Suprapubic skin (tissue), 4 donors: ENCODE measurements at places on chromosomes 1 and 21.

GRCh38 chr1:36536727-36537126, 54.0 kb upstream of the CSF3R start:
- H3K4me1 ChIP-seq: no peaks in the 10 kb centered on the region
- H3K36me3 ChIP-seq: no peaks in the 10 kb centered on the region
- no peak for DNase-seq
- no peak overlapping the region for H3K27ac ChIP-seq
- H3K4me3 ChIP-seq: no peak overlapping the region

GRCh38 chr1:11740258-11741192, 4.6 kb downstream of the AGTRAP start:
- H3K27me3 ChIP-seq: no peaks in the 10 kb centered on the region
- no peak for DNase-seq

DNA sequence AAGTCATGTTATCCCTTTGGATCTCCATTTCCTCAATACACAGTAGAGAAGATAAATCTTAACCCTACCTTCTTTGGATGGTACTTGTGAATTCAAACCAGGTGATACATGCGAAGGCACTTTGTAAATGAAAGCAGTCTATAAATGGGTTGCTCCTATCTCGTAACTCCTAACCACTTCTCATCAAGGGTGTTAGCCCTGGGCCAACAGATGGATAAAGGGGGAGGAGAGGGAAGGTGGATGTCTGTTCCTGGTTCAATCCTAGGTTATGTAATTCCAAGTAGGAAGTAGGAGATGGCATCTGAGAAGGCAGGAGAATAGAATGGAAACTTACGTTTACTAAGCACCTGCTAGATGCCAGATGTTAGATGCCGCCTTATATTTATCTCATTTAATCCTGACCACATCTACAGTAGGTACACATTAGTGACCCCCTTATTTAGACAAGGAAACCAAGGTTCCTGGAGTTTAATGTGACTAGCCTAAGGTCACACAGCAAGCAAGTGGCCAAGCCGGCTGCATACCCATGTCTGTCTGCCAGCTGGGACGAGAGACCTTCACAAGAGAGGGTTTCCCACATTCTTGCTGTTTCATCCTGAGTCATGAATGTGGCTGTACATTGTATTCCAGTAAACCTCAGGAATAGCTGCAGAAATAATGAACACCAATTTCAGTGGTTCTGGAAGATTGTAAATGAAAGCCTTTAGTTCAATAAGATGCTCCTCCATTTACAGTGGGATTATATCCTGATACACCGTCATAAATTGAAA, 47.7 kb downstream of the ELAVL4 start:
- H3K4me1 ChIP-seq: no peaks in the 10 kb centered on the region
- H3K27me3 ChIP-seq: peaks cover 5% of the 10 kb centered on the region
- DNase-seq: no peak
- no peaks in the 10 kb centered on the region for H3K36me3 ChIP-seq
- no peak overlapping the region for H3K4me3 ChIP-seq
- no peak overlapping the region for H3K27ac ChIP-seq

DNA sequence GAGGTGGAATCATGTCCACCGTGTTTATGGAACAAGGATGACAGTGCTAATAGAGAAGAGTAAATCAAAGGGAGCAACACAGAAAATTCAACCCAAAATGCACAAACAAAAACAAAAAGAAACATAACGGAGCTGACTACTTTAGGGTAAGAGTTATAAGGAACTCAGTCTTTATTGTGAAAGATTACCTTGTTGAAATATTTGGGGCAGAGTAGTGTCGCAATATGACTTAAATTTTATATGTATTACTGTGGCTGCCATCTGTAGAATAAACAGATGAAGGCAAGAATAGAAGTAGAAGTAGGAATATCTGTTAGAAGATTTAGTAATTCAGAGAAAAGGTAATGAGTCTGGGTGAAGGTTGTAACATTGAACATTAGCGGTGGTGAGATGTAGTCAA, 913.9 kb downstream of the BRINP3 start:
- H3K27me3 ChIP-seq: no peaks in the 10 kb centered on the region
- no peaks in the 10 kb centered on the region for H3K4me1 ChIP-seq
- H3K4me3 ChIP-seq: no peak overlapping the region

DNA sequence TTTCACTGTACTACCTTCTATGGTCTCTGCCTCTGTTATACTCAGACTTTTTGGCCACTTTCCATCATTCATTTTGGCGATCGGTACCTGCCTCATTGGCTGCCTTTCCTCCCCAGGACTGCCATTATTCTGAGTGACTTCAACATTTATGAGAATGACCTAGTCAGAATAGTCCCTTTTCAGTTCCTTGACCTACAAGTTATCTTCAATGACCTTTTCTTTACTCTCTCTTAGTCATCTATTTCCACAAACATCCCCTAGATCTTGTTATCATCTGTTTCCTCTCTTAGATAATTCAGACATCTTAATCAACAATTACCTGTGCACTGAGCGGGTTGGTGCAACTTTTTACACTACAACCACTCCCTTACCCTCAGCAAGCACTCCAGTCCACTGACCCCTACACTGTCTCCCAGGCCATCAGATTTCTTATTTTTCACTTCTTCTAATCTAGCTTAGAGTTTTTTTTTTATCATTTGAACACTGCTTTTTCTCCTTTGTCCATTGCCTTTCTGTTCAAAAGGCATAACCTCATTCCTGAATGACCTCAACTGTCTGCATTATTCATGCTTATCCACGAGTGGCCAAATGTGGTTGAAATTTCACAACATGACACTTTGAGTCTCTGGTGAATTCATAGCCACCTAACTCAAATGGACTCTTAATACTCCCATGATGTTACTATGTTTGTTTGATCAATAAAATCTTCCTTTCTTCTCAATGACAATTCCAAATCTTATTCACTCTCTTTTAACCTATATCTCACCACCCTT, 112.7 kb downstream of the HMCN1 start:
- H3K36me3 ChIP-seq: no peaks in the 10 kb centered on the region
- no peak overlapping the region for H3K4me3 ChIP-seq
- H3K27me3 ChIP-seq: no peaks in the 10 kb centered on the region
- no peak for DNase-seq

- H3K27me3 ChIP-seq: peaks cover 82% of the 10 kb centered on the region
- peak overlapping the region; percentile 44 for H3K4me3 ChIP-seq
- peaks cover 46% of the 10 kb centered on the region for H3K4me1 ChIP-seq
- H3K27ac ChIP-seq: no peak overlapping the region
- no peak for DNase-seq
Measured at GRCh38 chr1:213983493-213984386, 4.0 kb upstream of the PROX1 start.
